CD14-positive monocyte (primary cell): ENCODE measurements at places on chromosomes 5 and 9.

DNA sequence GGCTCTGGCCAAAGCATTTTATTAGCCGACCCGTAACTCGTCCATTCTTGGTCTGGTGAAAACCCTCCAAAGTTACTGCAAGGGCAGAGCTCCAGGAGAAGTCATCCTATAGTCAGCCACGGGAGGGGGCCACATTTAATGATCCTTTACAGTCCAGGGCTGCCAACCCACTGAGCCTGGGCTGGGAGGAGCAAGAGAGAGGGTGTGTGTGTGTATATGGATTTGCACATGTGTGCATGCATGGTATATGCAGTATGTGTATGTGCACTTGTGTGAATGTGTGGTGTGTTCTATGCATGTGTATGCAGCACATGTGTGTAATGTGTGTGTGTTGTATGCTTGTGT, 4.2 kb upstream of the RASGEF1C start:
- no peak for DNase-seq

DNA sequence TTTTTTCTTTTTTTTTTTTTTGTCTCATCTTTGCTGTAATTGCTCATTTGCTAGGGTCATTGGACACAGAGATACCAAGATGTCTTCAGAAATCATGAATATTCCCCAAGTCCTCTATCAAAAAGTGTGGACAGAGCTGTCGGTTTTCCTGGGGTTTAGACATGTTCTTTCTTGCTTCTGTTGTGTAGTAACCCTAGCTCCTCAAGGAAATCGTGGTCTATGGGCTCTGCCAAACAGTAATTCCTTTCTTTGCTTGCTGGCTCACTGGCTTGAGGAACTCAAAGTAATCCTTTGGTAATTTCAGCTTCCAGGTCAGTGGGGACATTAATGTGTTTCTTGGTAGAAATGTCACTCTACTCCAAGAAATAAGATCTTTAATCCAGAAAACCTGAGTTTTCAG, 101.7 kb downstream of the TMC1 start:
- no peak for DNase-seq

- DNase-seq = no peak
Observed at GRCh38 chr5:164360589-164360988, 855.2 kb downstream of the MAT2B start.

GRCh38 chr5:126189862-126190261, 233.3 kb upstream of the GRAMD2B start:
- DNase-seq = no peak

DNA sequence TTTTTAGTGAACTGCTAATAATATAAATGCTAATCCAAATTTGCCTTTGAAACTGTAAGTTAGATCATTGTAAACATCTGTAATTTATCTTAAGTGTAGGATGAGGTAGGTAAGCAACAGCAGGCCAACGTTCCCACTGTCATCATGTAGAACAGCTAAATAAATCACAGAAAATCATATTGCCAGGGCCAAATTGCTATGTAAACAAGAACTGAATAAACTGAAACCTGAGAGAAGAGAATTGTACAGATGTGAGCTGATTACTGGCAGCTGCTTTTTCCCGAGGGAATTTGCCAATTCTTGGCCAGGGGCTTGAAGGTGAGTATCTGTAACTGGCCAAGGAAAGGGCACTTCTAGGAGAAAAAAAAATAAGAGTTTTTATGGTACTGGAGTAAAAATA, 97.6 kb downstream of the CDH10 start:
- DNase-seq = no peak

GRCh38 chr5:36730537-36731216, 124.3 kb downstream of the SLC1A3 start:
- DNase-seq = no peak

- DNase-seq = no peak
Observed at GRCh38 chr9:128214571-128215490, 11.7 kb downstream of the DNM1 start.

GRCh38 chr5:40991981-40992559, 79.1 kb downstream of the MROH2B start:
- DNase-seq = no peak
